ENCODE measurements at places on chromosomes 16 and 17. TPM values are rescaled to one million over a fixed set of nuclear protein-coding genes. Genes with fewer than 3 reads are reported as not detected.
A peak's percentile ranks its signal among the peaks of the same experiment; 100 is the strongest.

DNA sequence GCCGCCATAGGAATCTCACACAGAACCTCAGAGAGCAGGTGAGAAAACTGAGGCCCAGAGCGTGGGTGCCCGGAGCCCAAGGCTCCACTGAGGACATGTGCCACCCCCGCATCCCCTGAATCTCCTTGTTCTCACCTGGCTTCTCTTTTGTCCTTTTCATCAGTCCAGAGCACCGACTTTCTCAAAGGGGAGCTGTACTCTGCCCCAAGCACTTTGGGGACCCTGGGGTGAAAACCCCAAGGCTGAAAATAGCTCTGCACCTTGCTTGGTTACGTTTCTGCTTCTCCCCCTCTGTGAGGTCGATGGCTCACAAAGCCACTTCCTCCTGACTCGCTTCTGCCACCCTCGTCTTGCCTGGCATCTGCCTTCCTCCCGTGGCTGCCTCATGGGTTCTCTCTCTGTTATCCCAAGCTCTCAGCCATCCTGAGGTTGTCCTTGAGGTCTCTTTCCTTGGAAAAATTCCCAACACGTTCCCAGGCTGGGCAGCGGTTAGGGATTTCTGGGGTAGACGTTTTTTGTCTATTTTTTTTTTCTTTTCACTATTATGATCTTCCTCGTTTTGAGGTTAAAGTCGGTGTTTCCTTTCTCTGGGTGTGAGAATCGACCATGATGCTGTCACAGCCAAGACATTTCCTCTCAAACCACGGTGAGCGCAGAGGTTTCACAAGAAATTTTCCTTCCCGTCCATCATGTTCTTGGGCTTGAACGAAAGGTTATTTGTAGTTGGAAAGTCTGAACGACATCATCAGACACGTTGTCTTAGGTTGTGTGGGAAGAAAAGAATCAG is 37.2 kb downstream of the IRF8 start:
- H3K27ac ChIP-seq: no peak overlapping the region
- no peaks in the 10 kb centered on the region for H3K27me3 ChIP-seq
- H3K36me3 ChIP-seq: no peaks in the 10 kb centered on the region
- no peaks in the 10 kb centered on the region for H3K4me1 ChIP-seq

Gene NPIPB13
- 0.13 TPM for polyA plus RNA-seq

GRCh38 chr17:42573095-42573494 is 4.4 kb downstream of the PSMC3IP start:
- H3K4me3 ChIP-seq: no peak overlapping the region
- no peak for DNase-seq
- no peaks in the 10 kb centered on the region for H3K4me1 ChIP-seq

DNA sequence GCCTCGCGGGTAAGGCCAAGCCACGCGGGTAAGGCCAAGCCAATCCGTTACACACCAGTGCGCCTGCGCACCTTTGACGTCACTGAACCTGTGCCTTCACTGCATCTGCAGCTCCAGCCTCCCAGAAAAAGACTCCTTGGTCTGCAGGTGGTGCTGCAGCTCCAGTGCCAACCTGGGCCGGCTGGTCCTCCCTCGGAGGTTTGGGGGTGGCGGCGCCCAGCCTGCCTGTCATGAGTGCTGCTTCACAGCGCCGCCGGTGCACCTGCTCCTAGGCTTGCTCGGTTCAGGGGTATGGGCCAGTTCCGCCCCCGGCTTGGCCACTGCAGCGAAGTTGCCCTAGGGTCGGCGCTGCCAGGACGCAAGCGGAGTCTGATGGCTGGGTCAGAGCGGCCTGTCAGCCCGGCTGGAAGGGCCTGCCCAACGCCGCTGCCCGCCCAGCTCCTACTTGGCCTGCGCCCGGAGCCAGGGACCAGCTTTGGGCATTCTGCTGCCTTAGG is 146.6 kb downstream of the USP22 start:
- H3K4me3 ChIP-seq: no peak overlapping the region
- no peaks in the 10 kb centered on the region for H3K36me3 ChIP-seq
- peak; percentile 53 for DNase-seq
- H3K27ac ChIP-seq: no peak overlapping the region
- H3K4me1 ChIP-seq: no peaks in the 10 kb centered on the region

Gene PRSS22
- polyA plus RNA-seq: 1.5 TPM

GRCh38 chr16:86775511-86775921 is 197.2 kb downstream of the FOXL1 start:
- no peak overlapping the region for H3K27ac ChIP-seq
- no peaks in the 10 kb centered on the region for H3K4me1 ChIP-seq
- H3K36me3 ChIP-seq: no peaks in the 10 kb centered on the region
- DNase-seq: no peak
- H3K27me3 ChIP-seq: no peaks in the 10 kb centered on the region

GRCh38 chr16:55628306-55628968 is 27.4 kb upstream of the SLC6A2 start:
- H3K36me3 ChIP-seq: no peaks in the 10 kb centered on the region
- no peak overlapping the region for H3K4me3 ChIP-seq
- H3K27ac ChIP-seq: no peak overlapping the region
- no peak for DNase-seq
- no peaks in the 10 kb centered on the region for H3K4me1 ChIP-seq

DNA sequence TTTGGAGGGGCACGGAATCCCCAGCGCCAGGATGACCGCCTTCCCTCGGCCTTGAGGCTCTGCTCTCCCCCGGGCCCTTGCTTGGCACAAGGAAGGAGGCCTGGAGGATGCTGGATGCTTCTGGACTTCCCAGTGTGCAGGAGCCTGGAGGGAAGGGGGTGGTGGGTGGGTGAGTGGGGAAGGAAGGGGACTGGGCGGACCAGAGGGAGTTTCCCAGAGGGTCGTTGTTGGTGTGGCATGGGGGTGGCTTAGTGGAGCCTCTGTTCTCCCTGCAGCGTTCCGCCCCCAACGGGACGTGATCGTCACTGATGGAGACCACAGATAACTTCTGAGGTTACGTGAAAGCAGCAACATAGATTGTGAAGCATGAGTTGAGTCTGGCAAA is 140.0 kb downstream of the IRF8 start:
- H3K4me3 ChIP-seq: no peak overlapping the region
- no peaks in the 10 kb centered on the region for H3K36me3 ChIP-seq
- H3K4me1 ChIP-seq: no peaks in the 10 kb centered on the region
- no peak overlapping the region for H3K27ac ChIP-seq
- DNase-seq: no peak

DNA sequence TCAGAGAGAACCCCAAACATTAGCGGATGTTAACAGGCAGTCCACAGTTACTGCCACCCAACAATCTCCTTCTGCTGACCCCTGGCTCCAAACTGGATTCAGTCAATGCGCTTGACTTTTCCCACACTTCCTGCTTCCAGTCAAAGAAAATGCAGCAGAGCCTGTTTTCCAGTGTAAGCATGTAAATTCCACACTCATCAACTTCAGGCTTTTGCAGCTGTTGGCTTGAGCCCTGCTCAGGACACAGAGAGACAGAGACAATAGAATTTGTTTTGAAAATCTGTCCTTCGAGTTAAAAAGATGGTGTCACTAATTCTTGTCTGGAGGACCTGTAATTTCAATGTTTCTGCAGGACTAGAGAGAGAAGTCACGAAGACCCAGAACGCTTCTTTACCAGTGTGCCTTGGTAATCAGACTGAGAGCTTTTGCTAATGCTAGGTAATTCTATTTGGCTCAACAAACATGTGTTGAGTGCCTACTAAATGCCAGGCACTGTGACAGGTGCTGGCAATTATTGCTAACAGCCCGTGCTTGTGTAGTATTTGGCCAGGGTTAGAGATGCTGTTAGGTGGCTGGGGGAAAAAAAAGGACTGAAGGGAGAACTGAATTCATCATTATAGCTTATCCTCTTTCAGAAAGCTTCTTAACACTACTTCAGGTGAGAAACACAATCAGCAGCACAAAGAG is 32.5 kb downstream of the HOXB1 start:
- no peaks in the 10 kb centered on the region for H3K36me3 ChIP-seq
- no peak for DNase-seq
- no peaks in the 10 kb centered on the region for H3K27me3 ChIP-seq
- H3K27ac ChIP-seq: no peak overlapping the region
- no peak overlapping the region for H3K4me3 ChIP-seq
